ENCODE measurements at places on chromosomes 2 and 18.

DNA sequence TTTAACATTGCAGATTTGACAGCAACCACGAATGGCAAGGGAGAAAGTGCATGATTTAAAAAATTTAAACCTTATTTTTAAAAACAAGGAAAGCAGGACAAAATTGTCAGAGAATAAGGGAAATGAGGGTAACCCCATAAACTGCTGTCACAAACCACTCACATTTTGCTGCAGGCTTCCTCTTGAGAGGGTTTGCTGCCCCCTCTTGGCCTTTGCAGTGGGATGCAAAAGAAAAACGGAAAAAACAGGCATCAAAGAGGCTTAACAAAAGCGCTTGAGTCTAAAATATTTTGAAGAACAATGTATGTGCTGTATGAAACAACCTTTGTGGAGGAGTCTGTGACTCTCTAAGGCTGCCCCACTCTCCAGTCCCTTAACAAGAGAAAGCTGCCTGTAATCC lies 91.6 kb downstream of the TMX3 start:
- DNase-seq = peak; percentile 63

GRCh38 chr2:196389670-196390069 lies 218.3 kb upstream of the STK17B start:
- no peak for DNase-seq

DNA sequence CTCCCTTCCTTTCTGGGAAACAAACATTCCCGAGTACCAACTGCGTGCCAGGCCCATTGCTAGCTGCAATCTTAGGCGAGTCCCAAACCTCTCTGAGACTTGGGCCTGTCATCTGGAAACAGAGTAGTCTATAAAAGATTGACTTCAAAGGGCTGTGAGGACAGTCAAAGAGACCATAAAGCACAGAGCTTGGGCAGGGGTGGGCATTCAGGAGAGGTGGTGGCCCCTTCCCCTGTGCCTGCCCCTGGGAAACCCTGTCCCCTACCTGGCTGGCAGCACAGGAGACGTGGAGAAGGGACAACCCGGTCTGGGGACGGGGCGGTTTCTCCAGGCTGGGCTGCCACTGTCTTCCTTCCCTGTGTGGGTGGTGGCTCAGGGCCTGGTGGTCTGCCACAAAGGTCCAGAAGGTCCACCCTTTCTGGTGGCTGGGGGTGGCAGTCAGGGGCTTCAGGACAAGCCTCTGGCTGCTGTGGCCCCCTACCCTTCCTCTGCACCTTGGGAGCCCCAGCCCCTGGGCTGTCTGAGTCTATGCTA lies 33.9 kb upstream of the FOSL2 start:
- no peak for DNase-seq

DNA sequence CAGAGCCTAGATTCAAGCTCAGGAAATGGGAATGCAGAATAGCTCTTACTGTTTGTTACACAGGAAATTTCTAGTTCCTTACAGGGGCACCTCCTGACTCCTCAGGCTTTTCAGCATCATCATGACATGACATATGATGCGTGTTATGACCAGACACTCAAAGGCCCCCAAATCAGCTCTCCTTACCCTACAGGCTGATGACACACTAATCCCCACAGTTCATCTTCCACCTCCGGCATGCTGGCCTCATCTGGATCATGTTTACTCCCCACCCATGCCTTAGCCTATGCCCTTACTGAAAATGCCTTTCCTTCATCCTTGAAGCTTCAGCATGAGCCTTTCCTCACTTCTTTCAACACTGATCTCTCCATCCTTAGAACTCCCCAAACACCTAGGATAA lies 356.9 kb downstream of the SETBP1 start:
- DNase-seq = no peak

- DNase-seq = peak; percentile 96
Measured at GRCh38 chr2:127083819-127084503, 23.0 kb downstream of the BIN1 start.

- DNase-seq = no peak
Measured at GRCh38 chr2:226981791-226982326, 146.0 kb downstream of the RHBDD1 start.

- no peak for DNase-seq
Measured at GRCh38 chr18:40926679-40927078, 1028.4 kb upstream of the PIK3C3 start.

DNA sequence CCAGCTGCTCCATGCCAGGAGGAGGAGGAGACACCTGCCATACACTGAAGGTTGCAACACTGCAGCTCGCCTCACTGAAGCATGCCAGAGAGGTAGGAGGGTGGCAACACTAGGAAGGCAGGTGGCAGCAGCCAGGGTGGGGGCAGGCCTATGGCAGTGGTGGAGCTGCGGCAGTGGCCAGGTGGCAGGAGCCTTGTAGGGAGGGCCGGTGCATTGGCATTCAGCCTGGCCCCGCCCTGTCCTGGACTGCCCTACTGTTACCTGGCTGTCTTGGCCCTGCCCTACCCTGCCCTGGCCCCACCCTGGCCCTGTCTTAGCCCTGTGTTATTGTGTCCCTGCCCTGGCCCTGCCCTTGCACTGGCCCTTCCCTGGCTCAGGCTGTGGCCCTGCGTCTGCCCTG lies 7.4 kb upstream of the ANKRD62 start:
- DNase-seq = no peak

- DNase-seq = no peak
Measured at GRCh38 chr2:230226051-230226551, 565 bp downstream of the SP140 start.

- DNase-seq = no peak
Measured at GRCh38 chr2:49954059-49954458, 799.7 kb upstream of the FSHR start.

GRCh38 chr2:219613461-219614070 lies 13.9 kb upstream of the SLC4A3 start:
- no peak for DNase-seq

DNA sequence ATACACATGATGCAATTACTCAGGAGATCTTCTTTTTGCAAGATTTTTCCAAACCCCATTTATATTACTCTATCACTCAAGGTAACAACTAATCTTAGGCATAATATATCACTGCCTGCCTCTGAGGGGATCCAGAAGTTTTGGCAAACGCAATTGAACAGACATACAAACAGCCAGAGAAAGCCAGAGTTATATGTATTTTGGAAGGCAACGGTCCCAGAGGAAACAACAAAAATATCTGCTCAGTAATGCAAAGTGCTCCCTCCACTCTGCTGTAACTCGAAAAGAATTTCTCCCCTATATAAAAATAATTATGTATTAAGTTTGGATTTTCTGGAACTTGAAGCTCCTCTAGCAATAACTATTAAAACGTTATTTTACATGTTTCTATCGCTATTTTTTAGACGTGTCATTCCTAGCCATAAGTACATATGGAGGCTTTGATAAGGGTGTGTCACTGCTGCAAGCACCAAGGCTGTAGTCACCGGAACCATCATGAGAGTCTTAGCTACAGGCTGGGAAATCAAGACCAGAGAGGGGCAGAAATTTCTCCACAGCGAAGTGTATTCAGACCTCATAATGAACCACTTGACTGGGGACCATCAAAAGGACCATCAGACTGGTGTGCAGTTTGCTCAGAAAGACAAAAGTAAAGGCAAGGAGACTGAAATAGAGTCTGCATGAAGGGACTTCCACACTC lies 3.7 kb upstream of the GKN1 start:
- no peak for DNase-seq

GRCh38 chr2:218320704-218321336 lies 28.5 kb upstream of the TMBIM1 start:
- DNase-seq = no peak

DNA sequence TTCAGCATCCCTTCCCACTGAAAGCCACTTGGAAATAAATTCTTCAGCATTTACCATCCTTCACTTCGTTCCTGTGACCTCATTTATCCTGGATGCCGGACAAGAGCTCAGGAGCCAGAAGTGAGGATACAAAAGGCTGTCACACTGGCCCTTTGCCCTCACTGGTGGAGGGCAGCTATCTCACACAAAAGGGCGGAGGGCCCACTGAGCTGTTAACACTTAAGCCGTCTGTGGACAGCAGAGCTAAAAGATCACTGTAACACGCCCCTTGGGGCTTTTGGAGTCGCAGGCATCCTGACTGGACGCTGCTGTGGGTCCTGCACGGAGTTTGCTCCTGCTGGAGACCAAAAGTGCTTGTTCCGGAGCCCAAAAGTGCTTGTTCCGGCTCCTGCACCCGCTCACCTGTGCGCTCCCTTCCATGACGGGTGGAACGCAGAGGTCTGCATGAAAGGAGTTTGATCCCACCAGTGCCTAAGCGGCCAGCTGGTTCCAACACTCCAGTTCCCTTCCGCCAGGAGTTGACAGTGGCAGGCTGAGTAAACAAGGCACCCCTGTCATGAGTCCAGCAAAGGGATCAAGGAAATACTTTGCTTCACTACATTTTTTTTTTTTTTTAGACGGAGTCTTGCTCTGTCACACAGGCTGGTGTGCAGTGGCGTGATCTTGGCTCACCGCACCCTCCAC lies 572.0 kb upstream of the LINC00305 start:
- DNase-seq = no peak

DNA sequence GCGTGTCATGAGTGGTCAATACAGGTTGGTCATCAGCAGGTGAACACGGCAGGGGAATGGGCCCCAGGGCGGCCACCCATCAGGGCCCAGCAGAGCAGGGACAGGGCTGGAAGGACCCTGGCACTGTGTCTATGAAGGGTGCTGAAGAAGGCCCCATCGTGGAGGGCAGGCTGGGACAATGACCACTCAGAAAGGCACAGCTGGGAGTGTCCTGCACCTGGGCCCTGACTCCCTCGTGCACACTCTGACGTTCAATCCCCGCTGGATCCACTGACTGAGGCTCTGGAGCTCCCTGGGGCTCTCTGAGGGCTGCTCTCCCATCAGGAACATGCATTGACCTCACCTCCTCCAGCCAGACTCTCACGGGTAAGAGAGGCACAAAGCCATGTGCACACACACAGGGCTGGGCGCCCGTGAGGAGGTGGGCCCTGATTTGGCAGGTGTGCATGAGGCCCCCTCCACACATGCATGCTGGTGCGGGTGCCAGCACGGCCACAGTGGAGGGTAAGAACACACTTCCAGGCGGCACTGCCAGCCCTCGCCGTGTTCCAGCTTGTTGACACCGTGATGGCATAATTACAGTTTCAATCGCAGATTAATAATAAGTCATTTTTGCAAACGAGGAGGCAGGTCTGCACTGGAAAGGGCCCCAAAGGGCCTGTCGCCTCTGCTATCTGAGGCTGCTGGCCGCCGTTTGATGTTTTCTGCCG lies 58.5 kb downstream of the SMAD7 start:
- no peak for DNase-seq

DNA sequence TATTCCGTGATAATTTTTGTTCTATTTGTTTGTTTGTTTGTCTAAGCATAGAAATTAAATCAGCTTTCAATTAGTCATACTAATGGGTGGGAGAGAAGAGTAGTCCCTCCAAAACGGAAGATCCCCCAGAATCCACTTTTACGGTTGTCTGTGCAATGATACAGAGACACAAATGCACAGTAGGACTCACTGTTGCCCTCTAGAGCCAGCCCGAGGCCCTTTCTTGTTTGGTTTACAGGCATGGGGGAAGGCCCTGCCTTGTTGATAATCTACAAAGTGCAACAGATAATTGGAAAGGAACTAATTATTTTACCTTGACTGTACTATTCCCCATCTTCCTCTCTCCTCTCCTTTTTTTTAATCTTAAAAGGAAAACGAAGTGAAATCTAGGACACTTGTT lies 121.1 kb downstream of the ACOXL start:
- no peak for DNase-seq

DNA sequence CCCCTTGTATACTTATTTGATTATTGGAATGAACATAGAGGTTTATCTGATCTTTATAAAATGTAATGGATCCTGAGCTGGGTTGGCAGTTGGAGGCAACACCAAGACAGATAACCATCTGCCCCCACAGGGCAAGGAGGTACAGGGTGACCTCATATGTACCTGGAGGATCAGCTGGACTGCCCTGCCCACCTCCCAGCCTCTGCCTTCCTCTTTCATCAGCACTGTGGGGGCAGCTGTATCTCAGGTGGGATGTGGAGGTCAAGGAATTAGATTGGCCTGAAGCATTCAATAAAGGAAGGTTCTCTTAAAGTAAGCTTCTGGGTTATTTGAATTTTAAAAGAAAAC lies 92.6 kb downstream of the LYPD6 start:
- DNase-seq = no peak

- DNase-seq = no peak
Measured at GRCh38 chr2:186610785-186611184, 20.9 kb downstream of the ITGAV start.

DNA sequence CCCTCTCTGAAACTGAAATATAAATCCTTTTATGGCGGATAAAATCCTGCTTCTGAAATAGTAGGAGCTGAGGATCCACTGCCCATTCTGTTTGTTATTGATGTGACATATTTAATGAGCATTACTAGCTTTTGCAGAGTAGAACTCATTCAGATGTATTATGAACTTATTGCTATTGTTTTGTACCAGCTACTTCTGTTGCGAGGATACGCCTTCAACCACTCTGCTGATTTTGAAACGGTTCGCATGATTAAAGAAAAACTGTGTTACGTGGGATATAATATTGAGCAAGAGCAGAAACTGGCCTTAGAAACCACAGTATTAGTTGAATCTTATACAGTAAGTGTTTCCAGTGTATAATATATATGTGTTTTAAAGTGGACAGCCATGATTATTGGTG lies 27.7 kb downstream of the ACTR2 start:
- no peak for DNase-seq

DNA sequence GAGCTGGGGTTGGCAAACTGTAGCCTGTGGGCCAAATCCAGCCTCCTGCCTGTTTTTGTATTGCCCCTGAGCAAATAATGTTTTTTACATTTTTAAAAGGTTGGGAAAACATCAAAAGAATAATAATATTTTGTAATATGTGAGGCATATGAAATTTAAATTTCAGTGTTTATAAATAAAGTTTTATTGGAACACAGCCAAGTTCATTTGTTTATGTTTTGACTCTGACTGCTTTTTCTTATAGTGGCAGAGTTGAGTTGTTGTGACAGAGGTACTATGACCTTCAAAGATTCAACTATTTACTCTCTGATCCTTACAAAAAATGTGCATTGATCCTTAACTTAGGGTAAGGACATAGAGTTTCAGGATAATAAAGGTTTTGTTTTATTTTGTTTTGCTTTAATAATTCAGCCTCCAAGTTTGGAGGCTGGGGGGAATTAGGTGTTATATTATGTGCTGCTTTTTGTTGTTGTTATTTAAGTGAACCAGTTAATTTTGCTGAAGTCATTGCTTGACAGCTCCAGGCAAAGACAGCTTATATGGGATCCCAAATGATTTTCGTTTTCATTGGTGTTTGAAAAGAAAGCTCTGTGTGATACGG lies 24.5 kb downstream of the SETBP1 start:
- no peak for DNase-seq

- DNase-seq = no peak
Measured at GRCh38 chr2:187514930-187515329, 39.3 kb downstream of the TFPI start.

DNA sequence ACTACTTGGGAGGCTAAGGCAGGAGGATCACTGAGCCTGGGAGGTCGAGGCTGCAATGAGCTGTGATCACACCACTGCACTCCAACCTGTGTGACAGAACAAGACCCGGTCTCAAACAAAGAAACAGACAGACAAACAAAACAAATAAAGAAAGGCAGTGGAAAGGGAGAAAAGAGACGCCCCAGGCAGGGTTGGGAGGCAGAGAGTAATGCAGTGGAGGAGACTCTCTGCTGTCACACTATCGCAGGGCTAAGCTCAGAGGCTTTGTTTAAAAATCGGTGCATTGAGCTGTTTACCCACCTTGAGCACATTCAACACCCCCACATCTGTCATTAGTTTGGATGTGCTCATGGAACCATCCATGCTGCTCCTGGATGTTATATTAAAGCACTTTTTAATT lies 84.2 kb upstream of the RMP24 start:
- DNase-seq = no peak

All from hepatic stellate cell (primary cell).